ENCODE measurements at places on chromosomes 12 and 14.

DNA sequence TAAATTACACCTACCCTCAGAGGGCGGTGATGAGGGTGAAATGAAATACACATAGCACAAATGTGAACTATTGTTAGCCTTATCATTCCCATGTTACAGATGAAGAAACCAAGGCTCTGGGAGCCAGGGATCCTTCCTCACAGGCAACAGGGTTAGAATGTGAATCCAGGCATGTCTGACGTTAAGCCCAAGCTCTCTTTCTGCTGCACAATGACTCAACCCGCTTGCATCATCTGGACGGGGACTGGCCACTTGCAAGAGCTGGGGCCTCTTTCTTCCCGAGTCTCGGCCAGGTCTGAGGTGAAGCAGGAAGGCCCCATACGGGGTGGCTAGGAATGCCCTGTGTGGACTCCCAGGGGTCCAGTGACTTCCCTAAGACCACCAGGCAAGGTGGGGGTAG lies 105.2 kb downstream of the RBM19 start:
- no peak overlapping the region for H3K27ac ChIP-seq
- H3K36me3 ChIP-seq = peaks cover 6% of the 10 kb centered on the region
- H3K27me3 ChIP-seq = no peaks in the 10 kb centered on the region
- peaks cover 41% of the 10 kb centered on the region for H3K4me1 ChIP-seq

- H3K36me3 ChIP-seq = peaks cover 4% of the 10 kb centered on the region
- H3K27me3 ChIP-seq = no peaks in the 10 kb centered on the region
- peak overlapping the region; percentile 54 for H3K4me3 ChIP-seq
- peaks cover 43% of the 10 kb centered on the region for H3K4me1 ChIP-seq
These were observed 6.1 kb upstream of the GPR132 start for GRCh38 chr14:105071326-105071725.

DNA sequence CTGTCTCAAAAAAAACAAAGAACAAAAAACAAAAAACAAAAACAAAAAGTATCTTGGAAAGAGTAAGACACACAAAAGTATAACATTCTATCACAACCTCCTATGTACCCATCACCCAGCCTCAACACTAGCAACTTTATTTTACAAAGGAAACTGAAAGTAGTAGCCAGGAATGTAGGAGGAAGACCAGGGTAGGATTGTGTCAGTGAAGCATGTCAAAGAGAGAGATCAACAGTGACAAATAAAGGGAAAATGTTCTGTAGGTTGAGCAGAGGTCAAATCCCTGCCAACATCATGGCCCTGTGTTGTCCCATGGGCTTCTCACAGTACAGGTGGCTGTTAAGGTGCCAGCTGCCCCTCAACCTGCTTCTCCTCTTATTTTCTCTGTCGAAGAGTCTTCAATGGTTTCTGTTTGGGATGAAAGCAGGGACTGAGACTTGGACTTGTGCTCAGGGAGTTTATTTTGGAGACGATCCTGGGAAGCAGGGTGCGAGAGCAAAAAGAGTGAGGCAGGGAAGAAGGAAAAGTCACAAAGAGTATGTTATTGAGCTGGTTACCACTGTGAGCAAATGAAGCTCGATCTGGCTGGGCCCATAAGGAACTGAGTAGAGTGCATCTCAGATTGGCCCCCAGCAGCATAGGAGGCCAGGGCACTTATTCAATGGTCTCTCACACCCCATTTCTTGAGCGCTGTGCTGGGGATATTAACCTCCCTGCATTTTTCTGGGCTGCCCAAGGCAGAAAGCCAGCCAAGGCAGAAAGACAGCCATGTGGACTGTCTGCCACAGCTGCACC lies 29.4 kb upstream of the CTDSP2 start:
- H3K27me3 ChIP-seq = peaks cover 9% of the 10 kb centered on the region
- no peak overlapping the region for H3K4me3 ChIP-seq
- H3K4me1 ChIP-seq = no peaks in the 10 kb centered on the region
- no peaks in the 10 kb centered on the region for H3K36me3 ChIP-seq
- no peak overlapping the region for H3K27ac ChIP-seq
- no peak for DNase-seq

DNA sequence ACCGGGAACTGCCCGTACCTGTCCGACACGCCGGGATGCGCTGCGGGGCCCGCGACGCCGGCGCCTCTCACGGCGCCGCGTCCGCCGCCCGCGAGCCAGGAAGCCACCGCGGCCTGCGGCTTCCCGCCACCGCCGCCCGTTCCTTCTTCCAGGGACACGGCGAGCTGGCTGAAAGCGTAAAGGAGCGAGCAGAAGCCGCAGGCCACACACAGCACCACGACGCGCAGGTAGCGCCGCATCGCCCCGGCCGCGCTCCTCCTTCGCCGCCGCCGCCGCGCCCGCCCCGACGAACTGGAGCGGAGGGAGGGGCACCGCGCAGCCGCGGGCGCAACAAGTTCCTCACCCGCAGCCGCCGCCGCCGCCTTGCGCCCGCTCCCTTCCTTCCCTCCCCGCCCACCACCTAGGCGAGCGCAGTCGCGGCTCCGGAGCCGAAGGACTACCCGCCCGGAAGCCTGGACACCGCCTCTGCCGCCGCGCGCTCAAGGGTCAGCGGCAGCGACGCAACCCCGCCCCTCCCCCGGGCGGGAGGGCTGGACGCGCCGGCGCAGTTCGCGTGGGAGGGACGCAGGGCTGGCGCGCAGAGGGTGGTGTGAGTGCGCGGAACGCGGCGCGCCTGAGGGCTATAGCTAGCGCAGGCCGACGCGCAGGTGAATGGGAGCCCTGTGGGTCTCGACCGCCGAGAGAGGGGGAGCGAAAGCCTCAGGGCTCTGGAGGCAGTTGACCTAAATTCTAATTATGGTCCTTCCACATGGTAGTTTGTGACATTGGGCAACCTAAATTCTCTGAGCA lies at the start of gene GXYLT1:
Gene GXYLT1, minus strand, starts transcription at position 467 of the 789 bp plus-strand sequence. Its CDS starts 228 bp downstream, at position 239.
- peak within 1 kb of the TSS; percentile 95 for H3K4me3 ChIP-seq
- H3K27ac ChIP-seq = peak within 1 kb of the TSS; percentile 84
- peak; percentile 69 for DNase-seq
- peaks cover 42% of the 10 kb centered on the region for H3K4me1 ChIP-seq
- peaks cover 5% of the 10 kb centered on the region for H3K36me3 ChIP-seq
- H3K27me3 ChIP-seq = no peaks in the 10 kb centered on the region

- DNase-seq = no peak
- H3K36me3 ChIP-seq = no peaks in the 10 kb centered on the region
- peaks cover 57% of the 10 kb centered on the region for H3K27me3 ChIP-seq
- peaks cover 4% of the 10 kb centered on the region for H3K4me1 ChIP-seq
- no peak overlapping the region for H3K27ac ChIP-seq
These were observed 116.6 kb upstream of the C14orf180 start for GRCh38 chr14:104462651-104463630.

DNA sequence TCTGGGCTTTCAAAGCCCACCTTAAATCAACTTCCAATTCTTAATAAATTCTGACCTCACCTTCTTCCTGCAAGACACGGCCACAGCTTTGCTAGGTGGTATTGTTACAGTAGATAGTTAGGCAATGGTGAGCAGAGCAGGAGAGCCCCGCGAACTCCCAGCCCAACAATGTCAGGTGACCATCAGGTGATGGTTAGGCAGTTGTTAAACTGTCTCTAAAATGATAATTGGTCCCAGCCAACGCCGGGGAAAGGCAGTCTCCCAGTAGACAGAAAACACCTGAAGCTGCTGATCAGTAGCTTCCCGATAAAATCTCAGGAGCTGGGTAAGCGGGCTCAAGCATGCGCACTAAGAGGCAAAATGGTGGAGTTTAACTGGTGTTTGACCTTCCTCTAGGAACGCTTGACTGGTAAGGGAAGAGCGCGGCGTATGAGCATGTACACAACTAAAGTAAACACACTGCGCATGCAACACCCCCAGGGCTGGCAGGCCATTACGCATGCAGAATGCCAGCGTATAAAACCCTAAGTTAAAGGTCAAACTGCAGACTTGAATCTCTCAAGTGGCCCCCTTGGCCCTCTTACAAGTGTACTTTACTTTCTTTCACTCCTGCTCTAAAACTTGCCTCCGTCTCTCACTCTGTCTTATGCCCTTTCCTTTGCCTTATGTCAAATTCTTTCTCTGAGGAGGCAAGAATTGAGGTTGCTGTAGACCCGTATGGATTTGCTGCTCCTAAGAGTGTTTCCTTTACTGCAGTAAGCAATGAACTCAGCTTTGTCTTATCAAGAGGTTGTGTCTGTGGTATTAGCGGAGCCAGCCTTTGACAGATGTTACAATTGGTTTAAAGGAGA lies 113.5 kb downstream of the C12orf75 start:
- no peak for DNase-seq
- peaks cover 13% of the 10 kb centered on the region for H3K27me3 ChIP-seq
- no peak overlapping the region for H3K27ac ChIP-seq
- no peaks in the 10 kb centered on the region for H3K4me1 ChIP-seq
- H3K4me3 ChIP-seq = no peak overlapping the region
- no peaks in the 10 kb centered on the region for H3K36me3 ChIP-seq

- peaks cover 64% of the 10 kb centered on the region for H3K36me3 ChIP-seq
- peak; percentile 66 for DNase-seq
- H3K4me3 ChIP-seq = peak overlapping the region; percentile 93
- H3K4me1 ChIP-seq = peaks cover 37% of the 10 kb centered on the region
These were observed 747 bp downstream of the IRF2BPL start for GRCh38 chr14:77027538-77028383.

GRCh38 chr14:91218014-91218413 lies 26.5 kb downstream of the GPR68 start:
- H3K4me3 ChIP-seq = no peak overlapping the region
- peaks cover 47% of the 10 kb centered on the region for H3K36me3 ChIP-seq
- peaks cover 24% of the 10 kb centered on the region for H3K4me1 ChIP-seq
- no peaks in the 10 kb centered on the region for H3K27me3 ChIP-seq
- no peak for DNase-seq

- no peaks in the 10 kb centered on the region for H3K36me3 ChIP-seq
- H3K27me3 ChIP-seq = no peaks in the 10 kb centered on the region
- H3K27ac ChIP-seq = no peak overlapping the region
These were observed 20.5 kb upstream of the TESC start for GRCh38 chr12:117119592-117120198.

DNA sequence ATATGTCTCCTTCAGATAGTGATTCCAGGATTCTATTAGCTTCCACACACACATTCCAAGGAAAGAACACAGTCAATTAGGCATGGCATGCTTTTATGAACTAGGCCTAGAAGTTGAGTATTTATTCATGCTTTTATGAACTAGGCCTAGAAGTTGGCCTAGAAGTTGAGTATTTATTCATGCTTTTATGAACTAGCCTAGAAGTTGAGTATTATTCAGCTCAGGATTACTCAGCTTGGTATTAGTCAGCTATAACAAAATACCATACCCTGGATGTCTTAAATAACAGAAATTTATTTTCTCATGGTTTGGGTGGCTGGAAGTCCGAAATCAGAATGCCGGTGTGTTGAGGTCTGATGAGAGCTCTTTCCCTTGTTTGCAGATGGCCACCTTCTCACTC lies 442.7 kb upstream of the FLRT2 start:
- H3K4me3 ChIP-seq = no peak overlapping the region
- DNase-seq = no peak
- H3K36me3 ChIP-seq = no peaks in the 10 kb centered on the region
- H3K27ac ChIP-seq = no peak overlapping the region
- no peaks in the 10 kb centered on the region for H3K4me1 ChIP-seq

Measured in effector memory CD8-positive, alpha-beta T cell (primary cell).